Brain microvascular endothelial cell (primary cell): ENCODE measurements at places on chromosomes 12 and 14.

GRCh38 chr14:32633224-32633859 lies 304.2 kb downstream of the AKAP6 start:
- DNase-seq, result no peak

DNA sequence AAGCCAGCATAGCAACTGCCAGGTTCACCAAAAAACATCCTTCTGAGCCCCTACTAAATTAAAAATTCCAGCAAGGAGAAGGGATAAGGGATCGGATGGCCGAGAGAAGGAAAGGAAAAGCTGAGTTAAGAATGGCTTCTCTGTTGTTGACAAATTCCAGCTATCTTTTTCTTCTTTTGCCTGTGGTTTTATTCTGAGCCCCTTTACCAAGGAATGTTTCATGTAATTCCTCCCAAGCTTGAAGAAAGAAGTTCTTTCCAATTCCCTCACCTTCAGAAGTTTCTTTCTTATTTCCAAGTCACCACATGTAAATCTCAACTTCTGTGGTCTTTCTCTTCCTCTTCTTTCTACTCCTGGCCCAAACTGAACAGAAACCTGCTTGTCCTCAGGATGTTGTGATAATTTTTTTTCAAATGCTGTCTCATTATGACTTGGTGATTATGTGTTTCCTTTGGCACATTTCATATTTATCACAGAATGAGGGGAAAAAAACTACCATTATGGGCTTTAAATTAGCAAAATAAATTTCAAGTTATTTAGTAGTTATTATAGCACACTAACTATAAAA lies 40.0 kb downstream of the FGD6 start:
- no peak for DNase-seq

GRCh38 chr14:54493293-54493692 lies 4.5 kb upstream of the GMFB start:
- DNase-seq, result no peak

GRCh38 chr12:129886541-129886940 lies 17.3 kb downstream of the TMEM132D start:
- no peak for DNase-seq

DNA sequence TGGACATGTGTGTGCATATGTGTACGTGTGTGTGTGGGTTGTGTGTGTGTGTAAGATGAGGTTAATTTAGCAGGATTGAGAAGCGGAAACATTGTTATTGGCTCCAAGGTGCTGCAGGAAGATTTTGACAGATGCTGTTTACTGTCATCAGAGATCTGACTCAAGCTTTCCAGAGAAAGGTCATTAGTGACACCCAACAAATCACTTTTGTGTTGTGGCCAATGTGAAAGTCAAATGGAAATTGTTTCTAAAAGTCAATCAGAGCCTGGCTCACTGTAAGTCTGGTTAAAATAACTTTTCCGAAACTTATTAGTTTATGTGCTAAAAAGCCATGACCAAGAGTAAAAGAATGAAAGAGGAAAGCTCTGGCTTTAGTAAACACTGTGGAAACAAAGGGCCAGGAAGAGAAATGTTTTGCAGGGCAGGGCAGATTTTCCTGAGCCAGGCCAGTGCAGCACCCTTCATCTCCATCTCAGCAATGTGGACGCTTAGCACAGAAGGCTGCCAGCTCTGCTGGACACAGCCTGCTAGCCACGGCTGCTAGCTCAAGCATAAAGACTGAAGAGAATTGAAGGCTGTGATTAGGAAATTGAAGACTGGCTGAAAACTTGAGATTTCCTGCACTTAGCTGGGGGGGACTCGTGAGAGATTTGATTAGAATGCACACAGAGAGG lies 235.8 kb downstream of the NEDD1 start:
- no peak for DNase-seq

DNA sequence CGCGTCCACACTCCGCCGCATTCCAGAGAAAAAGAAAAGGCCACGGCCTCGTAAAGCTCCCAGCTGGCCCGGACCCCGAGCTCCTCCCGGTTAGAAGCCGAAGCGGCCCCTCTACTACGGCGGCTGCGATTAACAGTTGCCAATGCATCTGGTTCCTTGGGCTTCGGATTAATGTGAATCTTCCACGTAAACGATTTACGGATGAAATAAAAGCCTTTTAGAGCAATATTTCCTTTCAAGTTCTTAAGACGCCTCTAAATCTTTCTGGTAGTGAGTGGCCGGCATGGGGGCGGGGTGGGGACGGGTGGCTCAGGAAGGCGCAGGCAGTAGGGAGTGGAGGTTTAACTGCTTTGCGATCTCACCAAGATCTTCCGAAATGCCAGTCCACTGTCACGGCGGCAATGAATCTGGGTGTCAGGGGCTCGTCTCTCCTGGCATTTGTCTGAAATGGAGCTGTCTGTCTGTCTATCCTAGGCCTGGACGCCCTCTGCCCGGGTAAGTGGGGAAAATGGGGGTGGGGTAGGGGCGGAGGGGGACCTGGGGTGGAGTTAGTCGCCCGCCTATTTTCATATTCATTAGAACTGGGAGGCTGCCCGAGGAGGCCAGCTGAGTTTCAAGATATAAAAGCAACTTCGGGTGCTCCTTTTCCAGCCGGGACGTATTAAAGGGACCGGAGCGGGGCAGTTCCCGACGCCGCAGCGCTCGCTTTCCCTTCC lies 413 bp upstream of the ALX1 start:
- DNase-seq, result peak; percentile 33

DNA sequence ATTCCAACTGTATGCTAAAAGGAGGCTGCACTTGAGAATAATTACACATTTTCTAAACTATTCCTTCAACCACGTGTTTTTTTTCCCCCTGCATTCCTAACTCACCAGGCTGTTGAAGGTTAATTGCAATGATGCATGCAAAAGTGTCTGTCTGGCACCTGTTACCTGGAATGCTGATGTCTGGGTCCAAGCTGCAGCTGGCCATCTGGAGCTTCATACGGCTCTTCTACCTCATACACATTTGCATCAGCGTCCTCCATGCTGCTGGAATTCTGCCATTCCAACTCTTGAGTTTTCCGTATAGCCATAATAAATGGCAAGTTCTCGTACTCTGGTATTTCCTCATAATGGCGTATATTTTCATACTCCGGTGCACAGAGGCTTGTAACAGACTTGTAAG lies 8.6 kb downstream of the FGD6 start:
- no peak for DNase-seq

GRCh38 chr12:132146772-132147422 lies 2.6 kb downstream of the NOC4L start:
- DNase-seq, result no peak

GRCh38 chr12:103468837-103469236 lies 26.9 kb downstream of the C12orf42 start:
- DNase-seq, result no peak

DNA sequence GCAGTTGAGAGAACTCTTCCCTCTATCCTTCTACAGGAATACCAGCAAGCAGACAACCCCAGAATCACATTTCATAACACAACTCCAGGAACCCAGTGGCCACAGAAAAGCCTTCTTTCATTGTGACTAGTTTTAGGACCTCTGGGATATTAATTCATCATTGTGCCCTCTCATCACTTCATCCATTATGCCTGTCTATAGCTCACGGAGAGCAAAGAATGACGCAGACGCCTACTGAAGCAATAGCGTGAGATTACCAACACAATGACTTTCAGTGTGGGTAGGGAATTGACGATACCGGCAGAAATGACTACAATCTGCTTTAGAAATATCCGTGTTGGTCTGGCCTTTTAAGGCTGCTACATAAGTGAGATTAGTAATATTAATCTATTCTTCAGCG lies 158.1 kb upstream of the FOXG1 start:
- DNase-seq, result no peak

DNA sequence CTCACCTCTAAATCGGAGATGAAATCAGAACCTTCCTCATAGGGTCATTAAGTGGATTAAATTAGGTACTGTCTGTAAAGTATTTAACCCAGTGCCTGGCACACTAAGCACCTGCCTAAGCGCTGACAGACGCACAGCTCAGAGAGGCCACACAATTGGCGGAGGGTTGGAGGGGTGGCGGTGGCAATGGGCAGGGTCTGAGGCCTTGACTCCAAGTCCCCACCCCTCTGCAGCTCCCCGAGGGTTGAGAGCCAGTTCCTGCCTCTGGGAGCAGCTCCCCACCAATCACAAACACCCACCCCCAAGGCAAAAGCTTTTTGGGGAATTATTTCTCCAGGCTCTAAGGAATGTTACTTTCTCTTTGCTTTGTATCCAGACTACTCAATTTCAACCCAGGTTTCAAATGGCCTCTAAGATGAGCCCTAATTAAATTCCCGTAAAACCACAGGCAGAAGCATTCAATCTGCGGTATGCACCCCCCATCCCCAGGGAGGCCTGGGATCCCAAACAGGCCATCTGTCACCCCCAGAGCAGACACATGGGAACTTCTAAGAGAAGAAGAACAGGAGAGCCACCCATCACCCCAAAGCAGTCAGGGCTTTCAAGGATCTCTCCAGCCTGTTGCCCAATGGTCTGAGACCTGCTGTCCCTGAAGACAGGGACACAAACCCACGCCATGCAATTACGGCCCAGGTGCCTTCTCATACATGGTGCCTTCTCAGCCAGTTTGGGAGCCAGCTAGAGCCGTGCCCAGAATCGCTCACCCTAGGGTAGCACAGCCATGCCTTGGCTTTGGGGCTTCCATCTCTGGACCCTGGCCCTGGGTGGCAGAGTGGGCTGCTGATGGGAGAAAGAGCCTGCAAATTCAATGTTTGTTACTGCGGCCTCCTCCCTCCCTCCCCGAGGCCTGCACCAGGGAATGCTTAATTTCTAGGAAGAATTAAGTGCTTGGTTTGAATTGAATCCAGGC lies 66.1 kb downstream of the CHGA start:
- DNase-seq, result no peak

DNA sequence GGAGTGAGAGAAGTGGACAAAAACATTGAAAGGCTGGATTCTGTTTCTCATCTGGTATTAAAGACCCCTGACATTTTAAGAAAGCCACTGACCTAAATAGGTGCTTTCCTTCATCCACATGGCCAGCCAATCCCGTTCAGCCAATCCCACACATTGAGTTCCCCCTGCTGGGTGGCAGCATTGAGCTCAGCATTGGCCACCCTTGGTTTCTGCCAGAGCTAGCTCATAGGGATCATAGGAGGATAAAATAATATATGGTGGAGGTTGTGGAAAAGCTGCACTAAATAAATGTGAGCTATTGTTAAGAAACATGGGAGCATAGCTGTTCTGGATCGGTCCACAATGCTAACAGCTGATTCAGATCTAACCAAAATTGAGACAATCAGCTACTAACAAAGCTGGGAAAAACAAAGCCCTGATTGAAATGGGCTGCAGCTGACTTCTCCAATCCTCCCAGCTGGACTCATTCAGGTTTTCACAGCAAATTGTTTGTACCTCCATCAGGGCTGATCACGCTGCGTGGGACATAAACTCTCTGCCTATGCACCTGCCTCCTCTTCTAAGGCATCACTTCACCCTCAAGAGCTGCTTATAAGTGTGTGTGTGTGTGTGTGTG lies 256.5 kb downstream of the EMP1 start:
- DNase-seq, result no peak

GRCh38 chr12:67099858-67100257 lies 169.3 kb upstream of the CAND1 start:
- no peak for DNase-seq

- no peak for DNase-seq
These were observed 139.2 kb downstream of the EGLN3 start for GRCh38 chr14:33811721-33812120.

- DNase-seq, result no peak
These were observed 5.5 kb upstream of the ZNF641 start for GRCh38 chr12:48356041-48356768.

DNA sequence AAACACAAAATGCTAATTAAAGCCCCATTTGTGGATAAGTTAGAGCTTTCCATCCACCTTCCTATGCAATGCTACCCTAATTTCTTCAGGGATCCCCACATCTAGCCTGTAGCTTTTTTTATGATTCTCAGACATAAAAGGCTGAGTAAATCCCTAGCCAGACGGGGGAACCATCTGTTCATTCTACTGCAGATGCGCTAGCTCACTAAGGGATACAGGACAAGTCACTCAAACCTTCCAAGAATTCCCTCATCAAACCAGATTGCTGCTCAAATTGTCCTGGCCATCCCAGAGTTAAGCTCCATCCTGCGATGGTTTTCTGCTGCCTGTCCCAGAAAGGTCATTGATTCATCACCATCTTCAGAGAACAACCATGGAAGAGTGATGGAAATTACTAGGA lies 56.7 kb downstream of the MYRFL start:
- no peak for DNase-seq

GRCh38 chr12:93256256-93256969 lies 121.3 kb upstream of the NUDT4 start:
- no peak for DNase-seq

DNA sequence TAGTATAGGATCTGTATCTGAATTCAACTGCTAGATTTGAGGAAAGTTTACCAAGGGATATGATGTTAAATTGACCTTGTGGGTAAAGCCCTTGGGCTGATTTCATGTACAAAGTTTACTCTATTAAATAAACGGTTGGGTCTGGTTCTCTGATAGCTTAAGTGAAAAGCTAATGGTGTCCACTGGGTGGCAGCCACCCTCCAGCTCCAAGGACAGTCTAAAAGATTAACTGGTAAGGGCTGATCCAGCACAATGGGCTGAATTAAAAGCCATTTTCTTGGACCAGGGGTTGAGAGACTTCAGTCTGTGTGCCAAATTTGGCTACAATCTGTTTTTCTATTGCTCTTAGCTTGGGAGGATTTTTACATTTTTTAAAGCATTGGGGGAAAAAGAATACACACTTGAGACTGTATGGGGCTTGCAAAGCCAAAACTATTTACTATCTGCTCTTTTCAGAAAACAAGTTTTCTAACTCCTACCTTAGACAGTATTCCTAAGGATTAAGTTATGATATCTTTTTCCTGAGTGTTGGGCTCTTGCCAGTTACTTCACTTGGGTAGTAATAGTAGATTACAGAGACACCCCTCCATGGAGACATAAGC lies 116.5 kb downstream of the GPHN start:
- DNase-seq, result peak; percentile 81

DNA sequence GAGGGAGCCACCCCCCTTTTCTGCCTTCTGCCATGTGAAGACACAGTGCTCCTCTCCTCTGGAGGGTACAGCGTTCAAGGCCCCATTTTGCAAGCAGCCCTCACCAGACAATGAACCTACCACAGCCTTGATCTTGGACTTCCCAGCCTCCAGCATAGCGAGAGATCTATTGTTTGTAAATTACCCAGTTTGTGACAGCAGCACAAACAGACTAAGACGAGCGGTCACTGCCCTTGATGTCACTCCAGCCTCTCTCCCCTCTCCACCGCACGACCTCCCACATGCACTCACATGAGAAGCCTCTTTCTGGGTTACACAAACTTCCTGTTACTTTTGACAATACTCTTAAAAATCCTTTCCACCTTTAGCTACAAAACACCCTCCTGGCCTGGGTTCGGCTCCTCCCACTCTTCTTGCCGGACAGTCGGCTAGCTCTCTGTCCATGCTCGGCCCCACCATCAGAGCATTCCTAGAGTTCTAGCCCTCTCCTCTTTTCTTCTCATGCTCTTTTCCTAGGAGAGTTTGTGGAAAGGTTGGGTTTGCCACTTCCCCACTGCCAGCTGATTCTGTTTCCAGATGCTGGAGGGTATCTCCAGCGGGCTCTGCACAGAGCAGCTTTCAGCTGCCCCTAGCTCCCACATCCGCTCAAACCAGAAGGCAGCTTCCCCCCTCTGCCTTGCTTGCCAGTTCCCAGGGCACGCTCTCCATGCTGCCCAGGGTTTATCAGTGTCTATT lies 124.3 kb downstream of the FOXN3 start:
- no peak for DNase-seq

- no peak for DNase-seq
These were observed 10.4 kb upstream of the SALL2 start for GRCh38 chr14:21536418-21537089.

- no peak for DNase-seq
These were observed 46.1 kb downstream of the CPM start for GRCh38 chr12:68886636-68887572.

- DNase-seq, result no peak
These were observed 3.3 kb upstream of the SERPINA11 start for GRCh38 chr14:94455928-94456327.
